ENCODE measurements at places on chromosomes 5 and 9. TPM values are rescaled to one million over a fixed set of nuclear protein-coding genes. Genes with fewer than 3 reads are reported as not detected.

DNA sequence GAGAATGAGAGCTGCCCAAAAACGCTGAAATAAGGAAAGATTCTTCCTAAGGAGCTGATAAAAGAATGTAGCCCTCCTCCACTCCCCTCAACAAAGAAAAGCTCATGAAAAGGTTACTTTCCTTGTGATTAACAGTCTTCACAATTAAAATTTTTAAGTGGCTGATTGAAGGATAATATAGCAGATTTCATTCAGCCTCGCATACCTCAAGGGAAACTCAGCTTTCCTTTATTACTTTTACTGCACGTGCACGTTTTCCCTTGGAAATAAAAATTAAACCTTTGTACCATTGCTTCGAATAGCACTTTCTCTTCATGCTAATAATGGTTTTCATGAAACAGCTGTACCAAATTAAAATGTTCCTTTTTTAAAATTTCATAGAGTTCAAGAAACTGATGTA is 234.0 kb upstream of the GRAMD2B start:
- H3K4me1 ChIP-seq: no peaks in the 10 kb centered on the region
- H3K36me3 ChIP-seq: no peaks in the 10 kb centered on the region
- no peak overlapping the region for H3K27ac ChIP-seq
- peaks cover 2% of the 10 kb centered on the region for H3K27me3 ChIP-seq

DNA sequence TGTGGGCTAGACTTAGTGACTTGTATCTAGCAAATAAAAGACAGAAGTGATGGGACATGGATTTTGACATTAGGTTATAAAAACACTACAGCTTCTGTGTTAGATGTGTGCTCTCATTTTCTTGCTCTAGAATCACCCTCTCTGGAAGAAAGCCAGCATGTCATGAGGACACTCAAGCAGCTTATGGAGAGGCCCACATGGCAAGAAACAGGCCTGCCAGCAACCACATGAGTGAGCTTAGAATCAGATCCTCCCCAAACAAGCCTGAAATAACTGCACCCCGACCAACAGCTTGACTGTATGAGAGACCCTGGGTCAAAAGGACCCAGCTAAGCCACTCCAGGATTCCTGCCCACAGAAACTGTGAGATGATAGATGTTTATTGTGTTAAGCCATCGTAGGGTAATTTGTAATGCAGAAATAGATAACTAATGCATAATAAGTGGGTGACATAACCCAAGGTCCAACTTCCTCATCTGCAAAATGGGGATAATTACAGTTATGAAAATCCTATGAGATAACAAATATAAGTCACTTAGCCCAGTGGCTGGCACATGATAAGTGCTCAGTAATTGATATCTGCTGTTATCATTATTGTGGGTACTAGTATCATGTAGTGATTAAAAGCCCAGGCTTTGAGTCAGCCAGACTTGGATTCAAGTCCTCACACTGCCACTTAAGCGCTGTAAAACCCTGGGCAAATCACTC is 86.5 kb downstream of the KLHL3 start:
- no peak for DNase-seq
- H3K4me1 ChIP-seq: no peaks in the 10 kb centered on the region
- no peaks in the 10 kb centered on the region for H3K27me3 ChIP-seq
- peaks cover 9% of the 10 kb centered on the region for H3K36me3 ChIP-seq
- no peak overlapping the region for H3K27ac ChIP-seq

- H3K36me3 ChIP-seq: peaks cover 17% of the 10 kb centered on the region
- H3K4me1 ChIP-seq: peaks cover 32% of the 10 kb centered on the region
- H3K27ac ChIP-seq: no peak overlapping the region
- no peak overlapping the region for H3K4me3 ChIP-seq
Observed at GRCh38 chr5:79284846-79285245, 48.9 kb downstream of the JMY start.

DNA sequence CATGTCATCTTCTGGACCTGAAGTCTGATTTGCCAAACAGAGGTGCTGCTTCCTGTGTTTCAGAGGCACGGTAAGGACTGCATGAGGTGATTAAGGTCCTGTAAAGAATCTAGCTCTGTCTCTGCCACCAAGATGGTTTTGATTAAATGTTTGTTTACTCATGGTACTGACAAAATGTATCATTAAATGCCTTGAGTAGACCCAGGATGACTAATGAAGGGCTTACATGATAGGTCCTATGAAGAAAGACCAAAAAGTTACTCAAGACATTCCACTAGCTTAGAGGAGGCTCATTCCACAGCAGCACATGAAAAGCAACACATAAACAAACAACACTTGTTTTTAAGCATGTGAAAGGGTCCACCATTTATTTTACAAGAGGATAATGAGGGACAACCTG is 100.9 kb downstream of the BOD1 start:
- DNase-seq: no peak
- no peak overlapping the region for H3K4me3 ChIP-seq
- no peaks in the 10 kb centered on the region for H3K4me1 ChIP-seq
- H3K36me3 ChIP-seq: no peaks in the 10 kb centered on the region
- peaks cover 29% of the 10 kb centered on the region for H3K27me3 ChIP-seq

- H3K27ac ChIP-seq: no peak overlapping the region
- H3K36me3 ChIP-seq: no peaks in the 10 kb centered on the region
- DNase-seq: no peak
- H3K27me3 ChIP-seq: no peaks in the 10 kb centered on the region
- H3K4me3 ChIP-seq: no peak overlapping the region
- H3K4me1 ChIP-seq: peaks cover 4% of the 10 kb centered on the region
Observed at GRCh38 chr5:31972558-31972957, 201.6 kb downstream of the GOLPH3 start.

GRCh38 chr5:168218746-168219145 is 72.7 kb upstream of the WWC1 start:
- H3K4me1 ChIP-seq: peaks cover 2% of the 10 kb centered on the region
- DNase-seq: no peak
- no peaks in the 10 kb centered on the region for H3K36me3 ChIP-seq
- no peak overlapping the region for H3K4me3 ChIP-seq

DNA sequence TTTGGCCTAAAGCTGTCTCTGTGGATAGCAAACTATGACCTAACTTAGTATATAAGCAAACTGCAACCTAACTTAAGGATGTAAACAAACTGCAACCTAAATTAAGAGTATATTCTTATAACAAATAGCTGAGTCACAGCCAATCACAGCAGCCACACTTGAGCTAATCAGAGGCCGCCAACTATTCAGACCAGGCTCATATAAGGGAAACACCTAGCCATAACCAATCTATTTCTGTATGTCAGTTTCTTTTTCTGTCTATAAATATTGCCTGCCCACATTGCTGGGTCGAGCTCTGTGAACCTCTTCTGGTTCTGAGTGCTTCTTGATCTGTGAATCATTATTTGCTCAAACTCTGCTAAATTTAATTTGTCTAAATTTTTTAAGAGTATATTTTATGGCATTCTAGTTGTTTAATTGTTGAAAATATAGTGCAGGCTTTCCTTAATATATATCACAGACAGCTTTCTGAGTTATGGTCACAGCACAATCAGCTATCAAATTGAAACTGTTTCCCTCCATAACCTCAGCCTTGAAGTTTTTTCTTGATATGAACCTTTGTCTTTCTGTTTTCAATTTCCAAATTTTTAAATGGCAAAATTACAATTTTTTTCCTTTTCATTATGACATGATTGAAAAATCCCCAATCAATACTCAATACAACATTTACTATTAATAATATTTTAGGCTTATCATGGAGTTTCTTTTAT is 327.1 kb upstream of the NUDT12 start:
- no peak overlapping the region for H3K4me3 ChIP-seq
- DNase-seq: no peak
- no peaks in the 10 kb centered on the region for H3K4me1 ChIP-seq
- H3K36me3 ChIP-seq: no peaks in the 10 kb centered on the region

GRCh38 chr9:103068753-103069152 is 73.6 kb downstream of the CYLC2 start:
- H3K4me3 ChIP-seq: no peak overlapping the region
- DNase-seq: no peak
- H3K36me3 ChIP-seq: no peaks in the 10 kb centered on the region
- no peaks in the 10 kb centered on the region for H3K4me1 ChIP-seq

GRCh38 chr5:90853750-90854149 is 295.2 kb downstream of the ADGRV1 start:
- DNase-seq: no peak
- H3K36me3 ChIP-seq: no peaks in the 10 kb centered on the region
- H3K27ac ChIP-seq: no peak overlapping the region
- H3K4me3 ChIP-seq: no peak overlapping the region
- H3K27me3 ChIP-seq: peaks cover 3% of the 10 kb centered on the region

GRCh38 chr5:56356121-56356835 is 123.1 kb upstream of the ANKRD55 start:
- DNase-seq: no peak
- no peaks in the 10 kb centered on the region for H3K36me3 ChIP-seq
- peaks cover 2% of the 10 kb centered on the region for H3K27me3 ChIP-seq
- peaks cover 19% of the 10 kb centered on the region for H3K4me1 ChIP-seq
- H3K27ac ChIP-seq: no peak overlapping the region

DNA sequence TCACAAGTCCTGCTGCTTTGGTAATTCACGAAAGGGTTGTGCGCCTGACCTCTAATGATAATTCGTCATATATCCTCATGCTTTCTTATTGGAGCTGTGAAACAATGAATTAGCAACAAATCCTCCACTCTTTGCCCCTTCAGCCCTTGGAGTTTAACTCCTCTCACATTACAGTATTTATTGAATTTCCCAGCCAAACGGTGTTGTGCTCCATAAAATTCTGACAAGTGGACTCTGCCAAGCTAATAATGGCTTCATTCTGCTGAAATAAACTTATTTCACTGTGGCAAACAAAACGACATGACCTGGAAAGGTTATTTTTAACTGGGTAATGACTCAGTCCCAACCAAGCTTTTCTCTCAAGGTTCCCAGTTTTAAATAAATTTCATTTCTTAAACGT is 984.4 kb upstream of the DMAC1 start:
- no peak for DNase-seq
- H3K27ac ChIP-seq: no peak overlapping the region
- no peaks in the 10 kb centered on the region for H3K27me3 ChIP-seq

DNA sequence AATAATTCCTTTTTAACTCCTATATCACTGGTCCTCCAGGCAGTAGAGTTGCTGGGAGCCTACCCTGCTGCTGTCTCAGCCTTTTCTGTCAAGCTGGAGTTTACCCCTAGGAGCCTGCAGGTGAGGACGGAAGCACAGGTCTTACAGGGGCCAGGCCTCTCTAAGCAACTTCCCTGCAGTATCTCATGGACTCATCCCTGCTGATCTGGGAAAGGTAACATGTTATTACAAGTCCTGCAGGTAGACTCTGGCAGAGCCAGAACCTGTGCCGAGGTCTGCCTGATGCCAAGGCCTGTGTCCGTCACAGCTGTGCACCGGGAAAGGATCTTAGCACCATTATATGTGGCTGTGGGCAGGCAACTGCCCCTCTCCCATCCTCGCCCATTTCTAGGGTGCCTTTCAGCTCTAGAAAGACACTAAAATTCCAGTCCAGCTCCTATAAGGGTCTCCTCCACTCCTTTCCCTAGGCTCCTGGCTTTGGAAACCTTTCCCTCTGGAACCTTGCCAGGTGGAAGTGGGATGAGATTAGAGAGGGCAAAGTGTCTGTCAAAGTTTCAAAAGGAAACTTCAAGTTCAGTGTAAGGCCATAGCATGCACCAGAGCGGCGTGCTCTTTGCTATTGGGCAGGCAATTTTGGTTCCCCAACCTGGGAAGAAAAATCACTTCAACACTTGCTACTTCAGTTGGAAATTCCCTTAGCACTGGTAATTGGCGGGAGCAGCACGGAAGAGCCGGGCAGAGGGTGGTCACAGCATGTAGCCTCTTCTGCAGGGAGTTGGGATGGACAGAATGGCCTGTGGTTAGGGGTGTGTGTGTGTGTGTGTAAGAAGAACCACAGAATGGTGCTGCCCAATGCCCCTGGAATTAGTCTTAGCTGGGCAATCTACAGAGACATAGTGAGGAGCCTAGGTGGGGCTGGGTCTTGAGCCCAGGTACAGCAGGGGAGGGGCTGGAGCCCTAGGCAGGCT is 17.5 kb downstream of the TMEM171 start:
- no peak overlapping the region for H3K27ac ChIP-seq
- H3K36me3 ChIP-seq: no peaks in the 10 kb centered on the region
- DNase-seq: no peak
- H3K4me1 ChIP-seq: no peaks in the 10 kb centered on the region

DNA sequence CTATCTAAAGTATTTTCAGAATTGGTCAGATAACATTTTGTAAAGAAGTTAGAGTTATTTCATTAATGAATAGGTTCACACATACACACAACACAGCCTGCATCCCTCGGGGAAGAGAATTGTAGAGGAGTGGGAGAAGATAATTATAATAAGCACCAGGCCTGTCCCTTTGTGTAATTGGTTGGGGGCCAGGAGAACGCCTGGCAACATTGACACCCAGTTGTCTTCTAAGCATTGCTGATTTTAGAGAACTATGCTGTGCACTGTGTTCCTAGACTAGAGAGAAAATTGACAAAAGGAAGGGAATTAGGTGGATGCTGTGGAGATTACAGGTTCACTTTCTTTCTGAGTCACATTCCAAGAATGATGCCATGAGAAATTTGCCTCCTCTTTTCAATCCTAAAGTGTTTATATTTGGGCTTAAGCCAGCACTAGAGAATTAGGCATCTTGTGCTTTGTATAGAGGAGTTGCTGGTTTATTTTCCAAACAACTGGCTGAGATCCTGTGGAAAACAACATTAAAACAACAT is 247.6 kb downstream of the COX7C start:
- no peaks in the 10 kb centered on the region for H3K4me1 ChIP-seq
- no peak overlapping the region for H3K4me3 ChIP-seq
- DNase-seq: no peak
- no peaks in the 10 kb centered on the region for H3K36me3 ChIP-seq
- H3K27ac ChIP-seq: no peak overlapping the region

- H3K36me3 ChIP-seq: no peaks in the 10 kb centered on the region
- H3K27ac ChIP-seq: no peak overlapping the region
- H3K27me3 ChIP-seq: no peaks in the 10 kb centered on the region
- DNase-seq: peak; percentile 24
- peaks cover 9% of the 10 kb centered on the region for H3K4me1 ChIP-seq
Observed at GRCh38 chr5:6849316-6850105, 136.3 kb downstream of the TENT4A start.

- peaks cover 3% of the 10 kb centered on the region for H3K27me3 ChIP-seq
- no peaks in the 10 kb centered on the region for H3K4me1 ChIP-seq
- DNase-seq: no peak
Observed at GRCh38 chr5:173989432-173990082, 587 bp downstream of the C5orf47 start.

GRCh38 chr9:123359546-123359945 is 3.5 kb downstream of the CRB2 start:
- peaks cover 2% of the 10 kb centered on the region for H3K27me3 ChIP-seq
- H3K27ac ChIP-seq: no peak overlapping the region
- H3K36me3 ChIP-seq: no peaks in the 10 kb centered on the region
- H3K4me1 ChIP-seq: peaks cover 13% of the 10 kb centered on the region
- H3K4me3 ChIP-seq: no peak overlapping the region

- DNase-seq: no peak
- no peaks in the 10 kb centered on the region for H3K27me3 ChIP-seq
- H3K4me3 ChIP-seq: no peak overlapping the region
- no peaks in the 10 kb centered on the region for H3K36me3 ChIP-seq
- H3K4me1 ChIP-seq: peaks cover 13% of the 10 kb centered on the region
- H3K27ac ChIP-seq: no peak overlapping the region
Observed at GRCh38 chr5:141657404-141657803, 6.2 kb upstream of the FCHSD1 start.

- peak; percentile 33 for DNase-seq
- no peaks in the 10 kb centered on the region for H3K36me3 ChIP-seq
- no peak overlapping the region for H3K4me3 ChIP-seq
- H3K27ac ChIP-seq: no peak overlapping the region
- no peaks in the 10 kb centered on the region for H3K27me3 ChIP-seq
Observed at GRCh38 chr5:82817897-82818676, 259.1 kb downstream of the TMEM167A start.

The TMEM252 gene
- not detected for total RNA-seq

The NR6A1 gene
- total RNA-seq: 0.74 TPM

The GRM6 gene
- not detected for total RNA-seq

The BARX1 gene
- 6.6 TPM for total RNA-seq

The CCL27 gene
- total RNA-seq: not detected

The LCN10 gene
- total RNA-seq: 2.6 TPM
